ENCODE measurements at places on chromosomes 3 and 15. TPM values are rescaled to one million over a fixed set of nuclear protein-coding genes. Genes with fewer than 3 reads are reported as not detected.

BUB1B gene
- 0.81 TPM for total RNA-seq

ITIH4 gene
- total RNA-seq = 4.7 TPM

ZNF860 gene
- 0.40 TPM for total RNA-seq

CCR8 gene
- total RNA-seq = not detected

RRP9 gene
- 14.8 TPM for total RNA-seq

RNU5B-1 gene
- not detected for total RNA-seq

CAND2 gene
- total RNA-seq = 25.8 TPM

ANKRD63 gene
- 1.6 TPM for total RNA-seq

NPHP3 gene
- total RNA-seq = 20.5 TPM

MYRIP gene
- total RNA-seq = 6.3 TPM

CYP11A1 gene
- 2.0 TPM for total RNA-seq

ZXDC gene
- total RNA-seq = 47.6 TPM

KBTBD13 gene
- total RNA-seq = not detected

TERB2 gene
- not detected for total RNA-seq

RBP2 gene
- total RNA-seq = not detected
